ENCODE measurements at places on chromosomes 1 and 21. TPM values are rescaled to one million over a fixed set of nuclear protein-coding genes. Genes with fewer than 3 reads are reported as not detected.

The PPIAL4G gene
- not detected for total RNA-seq

The FCRL5 gene
- total RNA-seq: not detected

The CHRM3 gene
- total RNA-seq: 1.8 TPM

The LCE3D gene
- total RNA-seq: not detected

The ALX3 gene
- not detected for total RNA-seq

The OR2T29 gene
- total RNA-seq: not detected

The CELA2A gene
- total RNA-seq: not detected

The NECTIN4 gene
- total RNA-seq: not detected

The HES2 gene
- total RNA-seq: 12.5 TPM

The PDC gene
- not detected for total RNA-seq

The USF1 gene
- total RNA-seq: 58.0 TPM

The SLAMF9 gene
- total RNA-seq: not detected

The SLC44A5 gene
- total RNA-seq: 0.10 TPM

The OPRD1 gene
- total RNA-seq: not detected

The FAM110D gene
- total RNA-seq: not detected

The DONSON gene
- total RNA-seq: 12.4 TPM

The CD34 gene
- 7.9 TPM for total RNA-seq

The NCMAP gene
- total RNA-seq: not detected

The KISS1 gene
- total RNA-seq: 10.6 TPM

The PCAT6 gene
- 0.99 TPM for total RNA-seq

The PLA2G5 gene
- not detected for total RNA-seq

The ALDH4A1 gene
- 37.0 TPM for total RNA-seq

The RXFP4 gene
- not detected for total RNA-seq

The CSF3R gene
- total RNA-seq: not detected

The RCAN1 gene
- total RNA-seq: 40.2 TPM

The LIN28A gene
- not detected for total RNA-seq

The OR2T35 gene
- total RNA-seq: not detected

The KCNA3 gene
- total RNA-seq: not detected

The AADACL3 gene
- not detected for total RNA-seq

The LCE3A gene
- total RNA-seq: not detected

The LRRC3 gene
- total RNA-seq: not detected

Data from myocyte (in vitro differentiated cells).